ENCODE measurements at places on chromosomes 7 and 10. TPM values are rescaled to one million over a fixed set of nuclear protein-coding genes. Genes with fewer than 3 reads are reported as not detected.
A peak's percentile ranks its signal among the peaks of the same experiment; 100 is the strongest.

SLIT1 gene
- 0.46 TPM for total RNA-seq

GARIN1A gene
- total RNA-seq: 0.50 TPM

PTF1A gene
- not detected for total RNA-seq

DNA sequence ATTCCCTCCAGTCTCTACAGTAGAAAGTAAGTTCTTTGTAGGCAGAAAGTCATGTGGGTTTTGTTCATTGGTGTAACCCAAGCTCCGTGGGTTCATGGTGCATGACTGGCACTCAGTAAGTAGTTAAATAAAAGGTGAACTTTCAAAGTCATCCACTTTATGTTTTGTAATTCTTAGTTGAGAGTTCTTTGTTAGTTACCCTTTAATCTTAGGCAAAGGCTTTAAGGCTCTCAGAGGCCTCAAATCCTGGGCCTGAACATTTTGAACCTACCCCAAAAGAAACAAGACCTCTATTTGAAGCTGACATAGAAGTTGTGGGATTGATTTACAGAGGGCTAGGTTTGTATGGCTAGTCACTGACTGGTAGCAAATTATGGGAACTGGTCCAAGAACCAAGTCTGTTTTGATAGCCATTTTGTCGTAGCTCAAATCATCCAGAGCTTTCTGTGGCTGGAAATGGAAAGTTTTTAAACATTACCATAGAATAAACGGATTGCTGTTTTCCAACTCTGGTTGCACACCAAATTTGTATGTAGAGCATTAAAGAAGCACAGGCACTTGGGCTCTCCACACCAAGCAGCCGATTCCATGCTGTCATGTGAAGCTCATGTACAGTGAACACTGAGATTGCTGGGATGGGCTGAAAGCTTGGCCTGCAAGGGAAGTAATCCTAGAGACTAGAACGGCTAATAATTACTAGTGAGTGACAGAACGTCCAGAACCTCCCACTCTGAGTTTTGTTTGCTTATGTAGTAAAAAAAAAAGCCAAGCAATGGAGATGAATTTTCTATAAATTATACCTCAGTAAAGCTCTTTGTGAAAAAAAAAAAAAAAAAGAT, 53.5 kb downstream of the DENND11 start:
- DNase-seq: no peak

DNA sequence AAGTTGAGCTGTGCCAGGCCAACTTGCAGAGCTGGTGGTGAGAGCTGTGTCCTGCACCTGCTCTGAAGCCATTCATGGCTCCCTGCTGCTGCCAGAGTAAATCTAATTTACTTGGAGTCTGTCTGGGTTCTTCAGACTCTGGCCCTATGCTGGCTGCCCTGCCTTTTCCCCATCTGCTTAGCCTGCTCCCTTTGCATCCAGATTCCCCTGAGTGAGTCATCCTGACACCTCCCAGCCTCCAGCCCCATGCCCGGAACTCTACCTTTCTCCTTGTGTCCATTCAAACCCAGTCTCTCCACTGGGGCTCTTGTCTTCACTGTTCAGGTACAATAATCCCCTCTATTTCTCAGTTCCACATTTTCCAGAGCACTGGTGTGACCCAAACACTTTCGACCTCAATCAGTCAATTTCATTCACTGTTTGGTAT, 434.4 kb upstream of the ZMIZ1 start:
- DNase-seq: peak; percentile 51

- no peak for DNase-seq
Observed at GRCh38 chr10:48504141-48504885, 100.6 kb downstream of the ARHGAP22 start.

DNA sequence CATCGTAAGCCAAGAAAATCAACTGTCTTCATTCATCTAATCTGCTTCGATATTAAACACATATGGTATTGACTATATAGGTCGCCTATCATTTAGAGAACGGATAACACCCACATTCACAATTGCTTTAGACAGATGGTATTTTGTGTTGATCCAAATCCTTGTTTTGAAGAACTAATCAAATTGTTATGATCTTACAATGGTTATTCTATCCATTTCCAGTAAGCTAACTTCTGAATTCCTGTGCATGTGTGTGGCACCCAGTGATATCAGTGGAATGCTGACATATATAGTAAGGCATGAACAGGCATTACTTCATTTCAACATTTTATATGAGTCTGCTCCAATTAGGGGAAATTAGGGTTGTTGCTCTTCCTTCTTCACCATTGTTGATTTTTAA, 98.8 kb downstream of the SEMA3E start:
- DNase-seq: no peak

- DNase-seq: peak; percentile 89
Observed at GRCh38 chr7:101085162-101085964, at the start of gene TRIM56. Gene TRIM56 (plus strand): TSS chr7:101085481. CDS start chr7:101087313, 1,832 bp downstream.

DNA sequence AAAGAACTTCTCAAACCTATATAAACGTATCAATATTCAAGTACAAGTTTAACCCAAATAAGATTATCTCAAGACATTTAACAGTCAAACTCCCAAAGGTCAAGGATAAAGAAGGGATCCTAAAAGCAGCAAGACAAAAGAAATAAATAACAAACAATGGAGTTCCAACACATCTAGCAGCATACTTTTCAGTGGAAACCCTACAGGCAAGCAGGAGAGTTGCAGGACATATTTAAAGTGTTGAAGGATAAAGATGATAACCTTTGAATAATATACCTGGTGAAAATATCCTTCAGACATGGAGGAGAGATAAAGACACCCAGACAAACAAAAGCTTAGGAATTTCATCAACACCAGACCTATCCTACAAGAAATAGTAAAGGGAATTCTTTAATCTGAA, 82.8 kb downstream of the TES start:
- DNase-seq: no peak

- no peak for DNase-seq
Observed at GRCh38 chr10:119116326-119116951, 12.5 kb downstream of the DENND10 start.
